Naive B cell (primary cell): ENCODE measurements at places on chromosomes 5 and 9. TPM values are rescaled to one million over a fixed set of nuclear protein-coding genes. Genes with fewer than 3 reads are reported as not detected.
A peak's percentile ranks its signal among the peaks of the same experiment; 100 is the strongest.

TRMO gene
- polyA plus RNA-seq = 16.6 TPM

SRP19 gene
- polyA plus RNA-seq = 118 TPM

NDUFB6 gene
- 69.5 TPM for polyA plus RNA-seq

DNA sequence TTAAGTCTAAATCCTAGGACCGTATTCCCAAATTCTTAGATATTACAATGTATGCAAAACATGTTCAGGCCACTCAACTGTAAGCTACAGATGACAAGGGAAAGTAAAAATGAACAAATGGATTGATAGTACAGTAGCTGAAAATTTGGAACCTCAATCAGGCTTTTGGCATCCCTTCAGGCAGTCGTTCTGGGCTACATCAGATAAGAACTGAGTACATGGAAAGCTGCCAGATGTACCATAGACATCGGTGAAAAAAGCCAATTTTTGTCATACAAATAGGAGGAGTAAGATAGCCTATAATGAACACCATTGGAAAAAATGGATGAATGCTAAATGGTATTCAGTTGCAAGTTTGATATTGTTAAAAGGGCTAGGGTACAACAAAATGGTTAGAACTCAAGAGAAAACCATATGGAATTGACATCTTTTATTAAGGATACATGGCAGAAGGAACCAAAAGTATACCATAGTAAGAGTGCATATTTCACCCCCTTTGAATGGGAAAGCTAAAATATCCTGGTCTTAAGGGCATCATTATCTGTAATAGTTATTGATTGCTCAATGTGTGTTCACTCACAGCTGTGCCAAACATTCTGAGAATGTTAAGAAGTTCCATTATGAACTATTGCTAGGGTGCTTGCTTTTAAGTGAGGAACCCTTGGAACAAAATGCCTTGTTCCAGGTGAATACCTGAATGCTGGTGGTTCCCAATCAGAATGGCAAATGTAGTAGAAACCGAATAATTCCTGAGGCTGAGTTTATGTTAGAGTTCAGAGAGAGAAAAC is 86.4 kb downstream of the NR3C1 start:
- no peak for DNase-seq

DNA sequence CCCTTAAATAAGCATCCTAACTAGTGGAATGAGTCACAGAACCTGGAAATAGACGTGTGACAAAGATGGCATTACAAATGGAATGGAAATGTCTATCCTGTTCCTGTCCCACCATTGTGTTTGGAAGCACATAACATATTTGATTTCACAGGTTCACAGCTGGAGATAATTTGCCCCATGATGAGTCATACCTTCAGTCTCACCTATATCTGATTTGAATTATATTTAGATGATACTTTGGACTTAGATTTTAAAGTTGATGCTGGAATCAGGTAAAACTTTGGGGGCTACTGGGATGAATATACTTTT is 92.5 kb downstream of the CEMIP2 start:
- DNase-seq = no peak

DNA sequence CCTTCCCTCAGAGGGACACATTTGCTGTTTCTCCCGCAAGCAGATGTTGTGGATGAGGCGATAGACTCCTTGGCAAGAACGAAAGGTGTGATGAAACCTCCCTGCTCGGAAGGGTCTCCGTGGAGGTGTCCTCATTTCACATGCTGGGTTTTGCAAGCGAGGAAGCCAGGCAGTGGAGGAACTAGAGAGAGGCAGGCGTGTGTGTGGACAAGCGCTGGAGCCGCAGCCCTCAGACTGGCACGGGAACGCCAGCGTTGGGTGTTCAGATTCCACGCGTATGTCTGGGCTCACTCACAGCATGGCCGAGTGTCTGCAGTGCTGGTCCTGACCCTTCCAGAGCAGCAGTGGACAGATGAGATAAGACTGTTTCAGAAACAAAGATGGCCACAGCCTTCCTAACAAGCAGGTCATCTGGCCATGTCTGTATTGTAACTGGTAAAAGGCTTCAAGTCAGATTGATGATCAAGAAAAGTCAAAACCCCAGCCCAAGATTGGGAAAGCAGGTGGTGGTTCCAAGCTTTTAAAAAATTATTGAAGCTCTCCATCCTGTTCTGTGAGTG is 35.0 kb upstream of the NCS1 start:
- DNase-seq = no peak

- no peak for DNase-seq
Observed at GRCh38 chr5:321230-321725, at the start of gene AHRR. AHRR (plus strand) TSS chr5:321714; CDS start chr5:343903, 22,189 bp downstream.

- no peak for DNase-seq
Observed at GRCh38 chr9:15889555-15889954, 336.7 kb downstream of the CCDC171 start.

DNA sequence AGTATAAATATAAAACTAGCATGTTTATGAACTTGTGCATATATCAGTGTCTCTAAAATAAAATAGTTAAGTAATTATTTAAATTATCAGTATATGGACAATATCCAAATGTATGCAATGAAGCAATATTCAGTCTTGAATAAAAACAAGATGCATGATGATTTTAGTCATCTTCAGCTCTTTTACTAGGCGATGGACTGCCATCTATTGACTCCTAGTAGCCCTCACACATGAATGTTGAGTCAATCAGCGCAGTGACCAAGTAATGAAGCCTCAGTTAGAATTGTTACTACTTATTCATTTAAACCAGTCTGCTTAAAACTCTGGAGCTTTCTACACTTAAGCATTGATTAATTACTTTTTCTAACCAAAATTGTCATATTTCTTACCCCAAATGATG is 92.9 kb upstream of the GRHPR start:
- peak; percentile 43 for DNase-seq

DNA sequence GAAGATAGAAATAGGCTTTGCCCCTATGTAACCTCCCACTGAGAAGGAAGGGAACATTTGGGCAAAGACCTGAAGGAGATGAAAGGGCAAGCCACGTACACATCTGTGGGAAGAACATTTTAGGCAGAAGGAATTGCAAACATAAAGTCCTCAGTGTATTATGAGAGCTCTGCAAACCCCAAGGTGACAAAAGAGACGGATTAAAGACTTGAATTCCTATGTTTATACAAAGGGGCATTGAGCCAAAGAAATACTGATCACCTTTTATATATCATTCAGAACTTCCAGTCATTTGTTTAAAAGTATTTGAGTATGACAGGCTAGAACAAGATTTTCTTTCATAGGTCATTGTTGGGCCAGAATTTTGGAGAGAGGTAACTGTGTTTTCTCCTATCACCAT is 90.2 kb upstream of the ATG10 start:
- DNase-seq = no peak

DNA sequence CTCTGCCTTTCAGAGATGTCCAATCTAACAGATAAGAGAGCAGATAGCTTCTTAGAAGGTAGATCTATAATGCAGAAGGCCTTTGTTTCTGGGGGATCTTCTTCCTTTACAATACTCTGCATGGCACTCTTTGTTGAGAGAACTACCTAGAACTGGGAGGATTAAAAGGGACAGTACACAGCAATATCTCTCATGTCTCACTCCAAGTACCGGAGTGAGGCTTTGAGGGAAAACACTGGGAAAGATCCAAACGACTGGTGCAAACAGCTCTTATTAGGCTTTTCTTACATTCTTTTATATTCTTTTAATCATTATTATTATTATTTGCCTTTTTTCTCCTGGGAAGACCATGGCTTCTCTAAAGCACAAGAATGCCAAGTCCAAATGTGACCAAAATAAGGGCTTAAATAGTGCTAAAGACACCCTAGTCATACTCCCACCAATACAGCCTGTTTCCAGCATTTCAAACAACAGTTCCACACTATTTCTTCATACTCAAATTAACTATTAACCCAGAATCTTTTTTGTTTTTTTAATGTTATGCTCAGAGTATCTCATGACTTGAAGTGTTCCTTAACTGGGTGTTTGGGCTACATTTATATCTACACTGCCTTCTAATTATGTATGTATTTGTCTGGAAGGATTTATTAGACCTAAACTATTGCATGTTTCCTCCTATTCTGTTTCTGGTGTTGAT is 52.7 kb downstream of the ABHD17B start:
- no peak for DNase-seq

DNA sequence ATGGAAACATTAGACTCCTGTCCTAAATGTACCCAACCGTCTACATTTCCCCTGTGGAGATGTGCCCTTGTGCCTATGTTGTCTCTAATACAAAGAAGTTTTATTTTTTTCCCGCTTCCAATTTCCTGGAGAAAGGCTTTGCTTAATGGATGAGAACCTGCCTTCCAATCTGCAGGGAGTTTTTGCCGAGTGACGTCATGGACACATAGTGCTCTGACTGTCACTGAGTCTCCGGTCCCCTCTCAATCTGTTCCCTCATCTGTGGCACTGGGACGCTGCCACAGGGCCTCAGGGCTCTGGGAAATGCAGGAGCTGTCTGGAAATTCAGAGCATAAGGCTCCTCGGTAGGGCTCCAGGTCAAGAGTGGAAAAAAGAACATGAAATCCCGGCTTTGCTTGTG is 144.8 kb downstream of the PDZD2 start:
- DNase-seq = no peak

- DNase-seq = no peak
Observed at GRCh38 chr5:171524466-171524865, 105.0 kb downstream of the FGF18 start.

DNA sequence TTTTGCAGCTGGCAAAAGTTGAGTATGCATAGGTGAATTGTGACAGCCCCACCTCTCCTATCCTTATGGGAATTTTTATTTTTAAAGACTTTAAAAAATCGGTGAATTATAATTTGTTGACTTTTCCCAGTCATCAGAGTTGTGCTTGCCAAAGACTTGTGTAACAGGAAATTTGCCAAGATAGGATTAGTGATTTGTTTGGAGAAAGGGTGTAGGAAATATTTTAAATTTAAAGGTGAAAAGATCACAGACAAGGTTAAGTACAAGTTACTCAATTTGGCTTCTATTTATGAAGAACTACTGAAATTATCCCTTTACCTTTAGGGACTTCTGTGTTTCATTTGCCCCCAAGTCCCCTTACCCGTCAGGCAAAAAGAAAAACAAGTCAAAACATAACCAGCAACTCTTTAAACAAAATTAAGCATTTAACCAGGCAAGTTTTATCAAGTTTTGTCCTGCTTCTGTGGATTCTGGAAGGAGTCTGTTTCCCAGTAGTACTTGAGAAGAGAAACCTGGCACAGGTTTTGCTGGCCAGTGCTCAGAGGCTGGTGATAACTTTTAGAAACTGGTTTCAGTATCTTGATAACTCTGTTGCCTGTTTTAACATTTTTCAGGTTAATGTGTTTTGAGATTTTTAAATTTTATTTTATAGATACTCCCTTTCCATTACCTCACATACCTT is 285.4 kb downstream of the MAST4 start:
- no peak for DNase-seq

- DNase-seq = no peak
Observed at GRCh38 chr5:136202469-136203205, 9.7 kb upstream of the SMIM32 start.

GRCh38 chr5:56962286-56962685 is 10.4 kb upstream of the MIER3 start:
- no peak for DNase-seq
